Ureter (tissue), 1 donor: ENCODE measurements at places on chromosomes 3 and 15. TPM values are rescaled to one million over a fixed set of nuclear protein-coding genes. Genes with fewer than 3 reads are reported as not detected.
A peak's percentile ranks its signal among the peaks of the same experiment; 100 is the strongest.

DNA sequence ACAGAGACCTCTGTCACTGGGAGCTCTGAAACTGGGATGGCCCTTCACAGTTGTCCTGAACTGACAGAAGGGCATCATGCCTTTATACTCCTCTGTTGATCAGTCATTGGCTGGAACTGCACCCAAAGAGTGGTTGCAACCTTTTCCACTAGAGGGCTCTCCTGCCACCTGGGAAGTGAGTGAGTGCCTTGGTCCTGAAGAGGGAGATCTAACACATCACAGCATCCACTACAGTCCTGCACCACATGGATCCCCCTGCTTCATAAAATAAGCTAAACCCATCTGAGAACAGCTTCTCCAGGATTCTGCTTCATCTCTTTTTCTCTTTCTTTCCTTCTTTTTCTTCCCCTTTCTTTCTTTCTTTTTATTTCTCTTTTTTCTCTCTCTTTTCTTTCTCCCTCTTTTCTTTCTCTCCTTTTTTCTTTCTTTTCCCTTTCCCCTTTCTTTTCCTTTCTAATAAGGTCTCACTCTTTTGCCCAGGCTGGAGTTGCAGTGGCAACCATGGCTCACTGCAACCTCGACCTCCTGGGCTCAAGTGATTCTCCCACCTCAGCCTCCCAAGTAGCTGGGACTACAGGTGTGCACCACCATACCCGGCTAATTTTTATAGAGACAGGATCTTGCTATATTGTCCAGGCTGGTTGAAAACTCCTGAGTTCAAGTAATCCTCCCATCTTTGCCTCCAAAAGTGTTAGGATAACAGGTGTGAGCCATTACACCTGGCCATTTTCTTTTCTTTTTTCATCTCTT lies 42.8 kb upstream of the RAF1 start:
- peak; percentile 59 for DNase-seq

DNA sequence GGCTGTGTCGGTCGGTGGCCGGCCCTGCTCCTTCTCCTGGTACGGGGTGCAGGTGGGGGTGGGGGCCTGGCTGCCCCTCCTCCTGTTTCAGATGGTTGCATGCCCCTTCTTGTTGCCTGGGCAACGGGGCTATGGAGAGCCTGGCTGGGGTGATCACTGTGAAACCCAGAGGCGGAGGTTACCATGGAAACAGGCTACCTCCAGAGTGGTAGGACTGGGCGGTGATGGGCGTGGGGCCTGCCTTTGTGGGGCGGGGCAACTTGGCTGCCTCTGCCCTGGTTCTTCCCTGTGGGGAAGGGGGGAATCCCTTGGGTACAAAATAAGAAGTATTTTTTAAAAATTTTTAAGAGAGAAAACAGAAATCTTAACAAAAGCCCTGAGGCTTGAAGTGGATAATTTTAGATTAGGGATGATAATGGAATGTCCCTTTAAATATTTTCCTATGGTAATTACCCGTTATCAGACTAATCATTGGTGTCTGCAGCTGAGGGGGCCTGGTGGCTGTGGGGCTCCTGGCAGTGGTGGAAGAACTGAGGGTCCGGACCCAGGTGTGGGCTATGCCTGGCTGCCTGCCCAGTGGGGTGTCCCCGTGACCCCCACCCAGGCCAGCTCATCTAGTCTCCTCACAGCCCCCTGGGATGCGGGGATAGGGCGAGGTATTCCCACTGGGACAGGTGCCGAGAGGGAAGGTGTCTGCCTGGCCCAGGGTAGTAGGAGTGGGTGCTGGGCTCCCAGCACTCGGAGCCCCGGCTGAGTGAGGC lies 32.5 kb downstream of the PLXNA1 start:
- no peak for DNase-seq

MAPKBP1 gene
- 39.6 TPM for total RNA-seq

DNA sequence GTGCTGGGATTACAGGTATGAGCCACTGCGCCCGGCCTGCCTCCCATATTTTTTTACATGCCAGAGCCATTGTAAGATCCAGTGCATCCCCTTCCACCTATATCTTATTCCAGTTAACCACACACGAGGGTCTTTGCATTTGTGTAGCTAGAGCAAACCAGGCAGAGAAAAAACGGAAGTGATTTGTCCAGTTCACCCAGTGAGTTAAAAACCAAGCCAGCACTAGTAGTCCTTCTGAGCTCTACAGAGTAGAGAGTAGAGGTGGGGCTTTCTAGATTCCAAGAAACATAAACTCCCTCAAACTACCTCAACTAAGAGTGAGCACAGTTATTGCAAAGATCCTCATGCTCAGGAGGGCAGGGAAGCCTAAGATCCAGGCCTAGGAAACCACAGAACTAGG lies 34.7 kb downstream of the TMEM158 start:
- DNase-seq, result no peak

DNA sequence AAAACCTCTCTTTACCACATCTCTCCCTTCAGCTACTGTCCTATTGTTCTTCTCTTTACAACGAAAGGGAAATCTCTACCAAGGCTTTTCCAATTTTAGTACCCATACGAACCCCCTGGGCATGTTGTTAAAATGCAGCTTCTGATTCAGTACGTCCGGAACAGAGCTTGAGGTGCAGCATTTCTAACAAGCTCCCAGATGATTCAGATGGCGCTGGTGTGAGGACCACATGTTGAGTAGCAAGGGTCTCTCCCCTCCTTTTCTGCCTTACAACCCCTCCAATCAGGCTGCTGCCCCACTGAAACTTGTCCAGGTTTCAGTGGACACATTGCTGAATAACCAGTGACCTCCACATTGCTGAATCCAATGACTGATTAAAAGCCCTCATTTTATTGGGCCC lies 177.1 kb upstream of the FEZF2 start:
- no peak for DNase-seq

DNA sequence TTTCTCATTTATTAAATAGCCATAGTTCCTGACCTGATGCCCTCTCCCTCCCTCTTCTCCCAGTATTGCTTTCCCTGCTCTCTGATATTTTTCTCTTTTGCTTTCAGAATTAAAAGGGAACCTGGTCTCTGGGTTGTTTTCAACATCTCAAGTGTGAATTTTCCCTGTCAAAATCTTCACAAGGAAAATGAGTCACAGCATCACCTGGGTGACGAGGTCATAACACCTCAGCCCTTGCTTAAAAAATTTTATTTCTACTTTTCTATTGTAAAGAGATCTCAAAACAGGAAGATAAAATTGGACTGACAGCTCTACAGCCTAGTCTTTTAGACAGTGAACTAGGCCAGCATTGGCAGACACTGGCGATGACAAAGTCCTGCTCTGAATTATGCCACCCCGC lies 40.1 kb downstream of the GAP43 start:
- no peak for DNase-seq

GRCh38 chr3:119541547-119541946 lies 17.9 kb downstream of the CD80 start:
- DNase-seq, result no peak

H1-8 gene
- not detected for total RNA-seq

ABI3BP gene
- 43.0 TPM for total RNA-seq

DNA sequence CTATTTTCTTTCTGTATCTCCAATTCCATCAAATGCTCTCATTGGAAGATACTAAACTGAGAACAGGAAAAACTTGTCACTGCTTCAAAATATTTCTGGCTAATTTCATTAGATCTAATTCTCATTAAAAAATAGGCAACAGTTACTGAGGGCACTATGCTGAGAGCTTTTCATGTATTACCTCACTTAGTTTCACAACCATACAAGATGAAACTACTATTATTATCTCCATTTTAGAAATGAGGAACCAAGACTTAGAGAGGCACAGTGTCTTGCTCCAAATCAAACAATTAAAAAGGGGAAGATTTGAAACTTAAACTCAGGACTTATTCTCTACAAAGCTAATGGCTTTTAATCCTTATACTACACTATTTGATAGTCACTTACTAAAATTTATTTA lies 7.2 kb upstream of the OTOL1 start:
- DNase-seq, result no peak

CACNA1D gene
- 84.4 TPM for total RNA-seq

DNA sequence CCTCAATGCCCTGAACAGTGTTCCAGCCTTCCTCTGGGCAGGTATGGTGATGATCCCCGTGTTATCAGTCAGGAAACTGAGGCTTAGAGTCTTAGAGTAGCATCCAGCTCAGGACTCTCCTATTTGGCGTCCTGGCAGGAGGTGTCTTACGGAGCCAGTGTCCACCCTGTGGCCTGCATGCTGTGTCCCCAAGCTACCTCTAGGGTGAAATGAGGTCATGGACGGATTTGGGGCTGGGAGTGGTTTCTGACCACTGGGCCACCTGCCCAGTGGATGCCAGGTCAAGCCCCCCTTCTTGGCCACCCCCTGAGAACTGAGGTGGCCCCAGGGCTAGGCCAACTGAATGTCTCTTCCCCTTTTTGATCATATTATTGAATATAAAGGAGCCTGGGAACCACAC lies 27.2 kb upstream of the SLC6A6 start:
- no peak for DNase-seq

DNA sequence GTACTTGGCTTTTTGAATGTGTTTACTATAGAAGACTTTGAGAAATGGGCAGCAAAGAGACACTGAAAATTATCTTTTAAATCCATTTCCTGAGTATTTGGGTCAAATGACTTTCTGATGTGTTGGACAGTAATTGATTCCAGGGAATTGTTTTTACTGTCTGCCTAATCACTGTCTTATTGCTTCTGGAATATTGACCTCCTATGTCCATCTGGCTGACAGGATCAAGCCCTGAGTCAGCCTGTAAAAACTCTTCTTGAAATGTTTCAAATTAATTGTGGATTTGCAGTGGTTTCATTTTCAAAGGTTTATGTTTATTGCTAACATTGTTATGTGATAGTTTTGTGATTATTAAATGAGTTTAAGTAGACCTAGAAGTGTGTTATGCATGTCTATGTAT lies 50.6 kb upstream of the MLF1 start:
- DNase-seq, result no peak

- DNase-seq, result no peak
These were observed 8.5 kb upstream of the MUSTN1 start for GRCh38 chr3:52843108-52843865.

- DNase-seq, result no peak
These were observed 25.9 kb downstream of the CCDC32 start for GRCh38 chr15:40538976-40539375.

GRCh38 chr3:78940128-78940527 lies 827.7 kb downstream of the ROBO1 start:
- DNase-seq, result no peak

LRRC34 gene
- total RNA-seq, result 4.5 TPM

AADACL2 gene
- not detected for total RNA-seq

DNA sequence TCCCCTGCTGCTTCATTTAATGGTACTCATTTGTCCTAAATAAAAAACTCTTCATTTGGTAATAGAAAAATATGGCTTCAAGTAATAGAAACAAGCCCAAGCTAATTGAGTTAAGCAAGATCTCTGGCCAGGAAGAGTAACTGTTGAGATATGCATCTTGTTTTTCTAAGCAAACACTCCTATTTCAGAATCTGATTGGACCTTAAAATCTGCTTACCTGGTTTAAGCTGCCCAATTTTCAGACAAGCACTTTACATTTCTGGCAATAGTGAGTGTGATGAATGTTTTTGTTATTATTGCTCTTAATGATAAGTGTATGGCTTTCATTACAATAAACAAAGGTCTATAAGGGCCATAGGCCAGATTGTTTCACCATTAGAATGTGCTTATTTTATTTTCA lies 86.2 kb downstream of the CMSS1 start:
- no peak for DNase-seq

- no peak for DNase-seq
These were observed 233.3 kb downstream of the SHOX2 start for GRCh38 chr3:157872902-157873301.
